ENCODE measurements at places on chromosomes 5 and 9.

GRCh38 chr9:97761056-97761598, 64.0 kb upstream of the XPA start:
- no peak for DNase-seq

GRCh38 chr5:135442431-135443160, 4.6 kb downstream of the DCANP1 start:
- DNase-seq: peak; percentile 45

GRCh38 chr5:95631991-95632675, 12.2 kb downstream of the GPR150 start:
- no peak for DNase-seq

- DNase-seq: no peak
These were observed 584.1 kb downstream of the CCDC171 start for GRCh38 chr9:16136961-16137360.

GRCh38 chr5:21165344-21165743, 1177.3 kb upstream of the CDH18 start:
- no peak for DNase-seq

DNA sequence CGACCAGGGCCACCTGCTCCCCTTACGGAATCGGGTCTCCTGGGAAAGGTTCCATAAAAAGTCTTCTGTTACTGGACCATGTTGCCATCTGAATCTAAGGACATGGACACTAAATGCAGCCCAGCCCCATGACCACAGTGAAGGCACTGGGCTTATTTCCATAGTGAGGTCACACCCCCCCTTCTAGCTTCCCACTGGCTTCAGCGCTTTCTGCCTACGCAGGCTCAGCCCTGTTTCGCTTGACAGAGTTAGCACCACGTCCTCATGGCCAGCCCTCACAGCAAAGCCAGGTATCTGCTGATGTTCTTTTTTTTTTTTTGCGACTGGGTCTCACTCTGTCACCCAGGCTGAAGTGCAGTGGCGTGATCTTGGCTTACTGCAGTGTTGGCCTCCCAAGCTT, 14.1 kb downstream of the UCK1 start:
- DNase-seq: no peak

GRCh38 chr9:4287886-4288588, 11.8 kb downstream of the GLIS3 start:
- no peak for DNase-seq

DNA sequence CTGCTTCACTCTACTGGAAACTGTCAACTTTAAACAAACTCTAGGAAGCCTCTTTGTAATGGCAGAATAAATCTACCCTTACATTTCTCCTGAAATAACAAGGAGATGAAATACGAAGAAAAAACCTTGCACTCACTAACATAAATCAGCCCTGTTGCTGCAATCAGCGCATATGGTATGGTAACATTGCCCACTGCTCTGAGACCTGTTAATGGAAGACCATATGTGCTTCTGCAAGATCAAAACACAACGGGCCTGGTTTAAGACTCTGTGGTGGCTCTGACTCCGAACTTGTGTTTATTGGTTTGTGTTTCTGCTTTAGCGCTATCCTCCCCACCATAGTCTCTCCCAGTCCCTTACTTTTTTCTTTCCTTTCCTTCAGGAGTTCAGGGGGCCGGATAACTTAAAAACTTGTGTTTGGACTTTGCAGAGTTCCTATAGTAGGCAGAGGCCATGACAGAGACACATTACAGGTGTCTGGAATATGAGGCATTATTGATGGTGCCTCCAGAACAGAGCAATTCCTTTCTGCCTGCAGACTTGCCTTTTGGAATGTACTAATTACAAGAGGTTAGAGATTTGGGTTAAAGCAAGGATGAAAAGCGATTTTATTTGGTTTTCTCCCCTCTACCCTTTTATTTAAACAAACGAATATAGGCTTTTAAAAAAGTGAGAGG, 110.8 kb downstream of the PSAT1 start:
- DNase-seq: no peak

GRCh38 chr5:119269061-119269944, 86.5 kb upstream of the TNFAIP8 start:
- DNase-seq: no peak

DNA sequence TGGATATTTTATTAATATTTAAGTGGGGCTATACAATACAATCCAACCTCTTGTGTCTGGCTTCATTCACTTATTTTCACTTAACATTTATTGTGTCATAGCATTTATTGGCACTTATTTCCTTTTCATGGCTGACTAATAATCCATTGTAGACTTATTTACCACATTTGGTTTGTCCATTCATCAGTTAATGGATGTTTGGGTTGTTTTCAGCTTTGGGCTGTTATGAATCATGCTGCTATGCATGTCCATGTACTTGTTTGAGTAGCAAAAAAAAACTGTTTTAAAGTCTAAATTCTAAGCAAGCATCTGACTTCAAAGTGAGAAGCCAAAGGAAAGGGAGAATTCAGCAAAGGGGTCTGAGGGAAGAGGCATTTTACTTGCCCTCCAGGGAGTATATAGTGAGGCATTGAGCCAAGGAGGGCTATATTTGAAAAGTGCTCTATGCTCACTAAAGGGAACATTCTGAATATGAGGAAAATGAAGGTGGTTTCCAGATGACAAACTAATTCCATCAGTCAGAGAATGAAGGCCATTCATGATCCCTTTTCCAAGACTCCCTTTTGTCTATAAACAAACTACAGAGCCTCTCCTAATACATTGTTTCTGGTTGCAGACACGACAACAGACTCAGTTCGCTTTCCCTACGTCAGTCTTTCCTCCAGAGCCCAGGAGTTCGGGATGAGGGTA, 532.8 kb upstream of the KLF4 start:
- no peak for DNase-seq

DNA sequence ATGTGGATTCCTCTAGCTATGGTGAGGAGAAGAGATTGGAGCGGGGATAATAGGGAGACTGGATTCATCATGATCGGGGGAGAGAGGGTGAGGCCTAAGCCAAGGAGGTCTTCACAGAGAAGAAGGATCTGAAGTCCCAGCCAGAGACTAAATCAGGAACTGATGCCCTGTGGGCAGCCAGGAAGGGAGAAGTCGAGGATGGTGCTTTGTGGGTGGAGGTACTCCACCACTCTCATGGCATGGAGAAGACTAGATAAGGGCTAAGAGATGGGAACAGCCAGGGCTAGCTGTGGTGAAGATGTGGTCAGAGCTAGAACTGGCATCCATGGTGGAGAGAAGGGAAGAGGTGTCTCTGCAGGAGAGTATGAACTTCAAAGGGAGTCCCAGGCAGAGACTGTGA, 3.0 kb upstream of the RGS14 start:
- no peak for DNase-seq

- no peak for DNase-seq
These were observed 6.0 kb downstream of the UBQLN1 start for GRCh38 chr9:83701769-83702168.

- no peak for DNase-seq
These were observed 764 bp downstream of the CAMLG start for GRCh38 chr5:134738963-134739661.

DNA sequence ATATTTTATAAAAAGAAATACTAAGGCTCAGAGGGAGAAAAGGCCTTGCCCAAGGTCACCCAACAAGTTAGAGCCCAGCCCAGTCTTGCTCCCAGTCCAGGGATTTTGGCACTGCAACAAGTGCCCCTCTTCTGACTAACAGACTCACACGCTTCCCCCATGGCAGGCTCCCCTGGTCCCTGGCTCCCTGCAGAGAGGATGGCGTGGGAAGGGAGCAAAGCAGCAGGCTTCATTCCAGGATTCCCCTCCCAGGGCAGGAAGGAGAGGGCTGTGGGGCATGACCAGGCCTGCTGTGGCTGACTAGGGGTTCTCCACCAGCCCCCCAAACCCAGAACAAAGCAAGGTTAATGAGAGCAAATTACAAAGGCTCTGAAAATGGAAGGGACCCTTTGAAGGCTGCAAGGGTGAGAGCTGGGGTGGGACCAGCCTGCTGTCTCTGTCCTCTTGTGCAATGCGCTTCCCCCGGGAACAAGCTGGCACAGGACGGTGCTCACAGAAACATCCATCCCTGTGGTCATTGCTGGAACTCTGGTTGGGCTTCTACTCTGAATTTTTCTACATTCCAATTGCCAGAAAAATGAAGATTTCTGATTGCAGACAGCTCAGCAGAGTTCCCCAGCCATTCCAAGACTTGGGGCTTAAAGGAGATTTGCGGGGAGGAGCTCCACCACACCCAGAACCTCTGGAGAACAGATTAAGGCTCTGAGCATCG, 37.1 kb upstream of the FAT2 start:
- DNase-seq: no peak

- no peak for DNase-seq
These were observed 10.1 kb downstream of the EEIG1 start for GRCh38 chr9:127970401-127971313.

DNA sequence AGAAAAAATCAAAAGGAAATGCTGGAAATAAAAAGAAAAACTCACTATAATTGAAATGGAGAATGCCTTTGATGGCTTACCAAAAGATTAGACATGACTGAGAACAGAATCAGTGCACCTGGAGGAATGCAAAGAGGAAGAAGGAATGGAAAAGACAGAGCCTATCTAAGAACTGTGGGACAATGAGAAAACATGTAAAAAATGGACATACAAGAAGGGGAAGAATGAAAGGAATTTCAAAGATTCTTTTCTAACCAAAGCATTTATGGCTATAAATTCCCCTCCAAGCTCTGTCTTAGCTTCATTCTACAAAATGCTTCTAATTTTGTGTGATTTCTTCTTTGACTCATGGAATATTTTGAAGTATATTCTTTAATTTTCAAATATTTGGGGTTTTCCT, 47.5 kb upstream of the CLK4 start:
- DNase-seq: no peak

DNA sequence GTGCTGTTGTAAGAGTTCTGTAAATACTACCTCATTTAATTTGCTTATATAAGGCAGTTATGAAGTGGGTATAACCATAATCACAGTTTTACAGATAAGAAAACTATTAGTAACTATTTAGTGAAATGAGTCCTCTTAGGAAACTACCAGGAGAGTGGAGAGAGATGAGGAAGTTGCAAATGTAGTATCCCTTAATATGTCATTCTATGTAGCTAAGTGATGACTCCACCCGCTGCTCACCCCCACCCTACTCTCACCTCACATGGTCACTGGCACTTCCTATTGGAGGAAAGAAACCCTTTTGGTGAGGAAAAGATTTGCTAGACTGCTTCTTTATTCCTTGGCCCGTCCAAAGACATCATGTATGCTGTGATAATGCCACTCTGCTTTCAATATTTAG, 241.8 kb upstream of the SLC24A2 start:
- no peak for DNase-seq

DNA sequence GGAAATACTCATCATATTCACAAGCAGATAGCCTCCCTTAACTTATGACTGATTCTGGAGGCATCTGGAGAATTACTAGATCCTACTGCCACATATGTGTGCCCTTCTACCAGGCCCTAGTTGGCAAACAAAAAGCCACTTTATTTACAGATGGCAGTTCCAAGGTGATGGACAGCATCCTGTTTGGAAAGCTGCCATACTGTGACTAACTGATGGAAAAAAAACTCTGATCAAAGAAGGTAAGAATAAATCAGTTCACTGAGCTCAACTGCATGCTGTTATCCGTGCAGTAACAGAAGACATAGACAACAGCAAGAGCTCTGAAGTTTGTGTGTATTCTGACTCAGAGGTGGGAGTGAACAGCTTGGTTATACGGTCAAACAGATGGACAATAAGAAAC, 279.8 kb upstream of the POU5F2 start:
- DNase-seq: no peak

DNA sequence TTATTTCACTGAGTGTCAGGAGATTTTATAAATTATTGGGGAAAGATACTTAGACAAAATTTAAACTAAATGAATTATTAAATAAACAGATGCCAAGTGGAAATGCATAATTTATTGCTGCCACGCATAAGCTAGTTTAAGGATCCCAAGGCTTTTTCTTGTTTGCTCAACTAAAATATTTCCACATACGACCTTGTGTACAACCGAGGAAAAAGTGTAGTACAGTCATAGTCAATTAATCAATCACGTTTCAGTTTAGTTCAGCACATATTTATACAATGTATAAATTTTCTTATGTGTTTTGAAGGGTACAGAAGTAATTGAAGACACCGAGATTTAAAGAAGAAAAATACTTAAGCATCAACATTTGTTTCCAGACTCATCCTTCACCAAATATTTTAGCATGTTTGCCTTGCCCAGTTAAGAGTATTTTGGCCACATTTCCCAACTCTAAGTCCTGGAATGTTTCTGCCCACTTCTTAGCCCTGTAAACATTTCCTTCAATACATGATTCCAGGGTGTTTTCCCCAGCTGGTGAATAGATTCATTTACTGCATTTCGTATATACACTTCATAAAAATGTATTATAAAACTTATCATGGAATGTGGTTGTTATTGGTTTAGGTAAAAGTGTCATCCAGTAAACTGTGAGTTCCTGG, 652.9 kb downstream of the ELAVL2 start:
- no peak for DNase-seq

- peak; percentile 69 for DNase-seq
These were observed 60.6 kb upstream of the ZFR start for GRCh38 chr5:32504989-32505596.

GRCh38 chr5:181224390-181225229, 1.5 kb downstream of the TRIM41 start:
- DNase-seq: no peak

GRCh38 chr5:168359820-168360460, 68.5 kb downstream of the WWC1 start:
- DNase-seq: no peak

- no peak for DNase-seq
These were observed 29.8 kb upstream of the GZMA start for GRCh38 chr5:55072666-55073065.

- no peak for DNase-seq
These were observed 174.0 kb downstream of the NR2F1-AS1 start for GRCh38 chr5:93406971-93407401.

DNA sequence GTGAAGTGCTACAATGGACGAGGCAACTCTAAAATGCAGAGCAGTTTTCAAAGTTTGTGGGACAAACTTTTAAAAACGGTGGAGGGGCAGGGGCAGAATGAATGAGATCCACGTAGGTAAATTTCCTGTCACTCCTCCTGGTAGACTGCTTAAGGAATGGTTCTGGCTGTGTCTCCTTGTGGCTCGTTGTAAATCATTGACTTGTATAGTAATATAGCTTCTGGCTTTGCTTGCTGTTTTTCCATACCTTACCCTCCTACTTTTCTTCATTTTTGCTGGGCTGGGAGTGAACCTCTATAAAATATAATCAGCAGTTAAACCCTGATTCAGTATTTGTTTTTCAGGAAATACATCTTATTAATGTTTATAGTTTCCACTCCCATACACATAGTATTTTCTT, 235.7 kb downstream of the TUSC1 start:
- DNase-seq: no peak

- DNase-seq: no peak
These were observed 74.3 kb upstream of the GGTA1 start for GRCh38 chr9:121573717-121574485.
